ENCODE measurements at places on chromosomes 4 and X. TPM values are rescaled to one million over a fixed set of nuclear protein-coding genes. Genes with fewer than 3 reads are reported as not detected.

Gene TMEM35A
- 0.13 TPM for total RNA-seq

Gene FBXO8
- 7.8 TPM for total RNA-seq

Gene PAGE5
- total RNA-seq, result not detected

Gene PLAC8
- 7.8 TPM for total RNA-seq

Gene SMARCA1
- 82.0 TPM for total RNA-seq

Gene EXOC1L
- not detected for total RNA-seq

Gene TMSB15C
- total RNA-seq, result 5.7 TPM

All from SJCRH30 (cell line).